ENCODE measurements at places on chromosomes 11 and 22. TPM values are rescaled to one million over a fixed set of nuclear protein-coding genes. Genes with fewer than 3 reads are reported as not detected.

DNA sequence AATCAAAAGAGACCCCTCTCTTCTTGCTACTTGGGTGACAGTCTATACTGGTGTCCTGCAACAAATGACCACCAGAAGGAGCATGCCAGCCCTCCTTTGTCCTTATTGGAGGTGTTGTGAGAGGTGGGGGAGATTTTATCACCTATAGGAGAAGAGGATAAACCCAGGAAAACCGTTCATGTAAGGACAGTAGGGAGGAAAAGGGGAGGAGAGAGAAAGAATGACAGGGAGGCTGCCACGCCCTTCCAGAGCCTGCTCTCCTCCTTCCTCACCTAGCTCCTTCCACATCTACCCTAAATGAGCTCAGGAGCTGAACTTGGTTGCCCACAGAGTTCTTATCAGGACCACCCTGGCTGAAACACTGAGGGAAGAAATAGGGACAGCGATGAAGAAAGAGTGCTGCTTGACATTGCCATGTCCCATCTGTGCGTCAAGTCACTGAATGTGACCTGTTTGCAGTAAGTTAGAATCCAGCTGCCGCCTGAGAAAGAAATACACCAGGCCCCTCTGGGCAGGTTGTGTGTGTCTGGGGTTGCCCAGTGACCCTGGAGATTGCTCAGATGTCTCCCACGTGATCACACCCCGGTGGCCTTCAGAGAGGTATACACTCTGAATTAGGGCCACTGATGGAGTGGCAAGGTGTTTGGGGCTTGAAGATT, 40.4 kb upstream of the ETS1 start:
- no peak for DNase-seq

Gene NOX4
- total RNA-seq: 12.3 TPM

Gene VSTM5
- 2.5 TPM for total RNA-seq

DNA sequence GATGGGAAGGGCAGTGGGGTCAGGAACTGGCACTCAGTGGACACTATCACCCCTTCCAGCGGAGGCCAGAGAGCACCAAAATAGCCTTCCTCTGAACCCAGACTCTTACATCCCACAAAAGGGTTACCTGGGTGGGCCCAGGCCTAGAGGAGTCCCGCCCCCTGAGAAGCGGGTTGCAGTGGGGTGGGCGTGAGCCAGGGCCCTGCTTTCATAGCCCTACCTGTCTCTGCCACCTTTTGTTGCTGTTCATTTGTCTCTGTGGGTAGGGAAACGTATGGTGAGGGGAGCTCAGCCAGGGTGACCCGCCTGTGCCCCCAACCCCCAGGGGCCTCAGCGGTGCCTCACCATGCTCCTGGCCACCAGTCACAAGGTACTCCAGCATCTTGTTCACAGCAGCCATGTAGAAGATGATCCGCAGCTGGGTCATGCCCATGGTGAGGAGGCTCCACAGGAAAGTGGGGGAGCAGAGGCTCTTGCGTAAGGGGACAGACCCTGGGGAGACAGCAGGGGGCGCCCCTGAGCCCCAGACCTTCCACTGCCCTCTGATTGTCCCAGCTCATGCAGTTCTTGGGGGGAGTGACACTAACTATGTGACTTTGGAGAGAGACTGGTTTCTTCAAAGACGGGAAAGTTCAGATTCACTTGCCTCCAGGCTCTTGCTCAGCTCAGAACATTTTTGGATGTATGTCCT, 24.0 kb downstream of the SLC43A1 start:
- no peak for DNase-seq

DNA sequence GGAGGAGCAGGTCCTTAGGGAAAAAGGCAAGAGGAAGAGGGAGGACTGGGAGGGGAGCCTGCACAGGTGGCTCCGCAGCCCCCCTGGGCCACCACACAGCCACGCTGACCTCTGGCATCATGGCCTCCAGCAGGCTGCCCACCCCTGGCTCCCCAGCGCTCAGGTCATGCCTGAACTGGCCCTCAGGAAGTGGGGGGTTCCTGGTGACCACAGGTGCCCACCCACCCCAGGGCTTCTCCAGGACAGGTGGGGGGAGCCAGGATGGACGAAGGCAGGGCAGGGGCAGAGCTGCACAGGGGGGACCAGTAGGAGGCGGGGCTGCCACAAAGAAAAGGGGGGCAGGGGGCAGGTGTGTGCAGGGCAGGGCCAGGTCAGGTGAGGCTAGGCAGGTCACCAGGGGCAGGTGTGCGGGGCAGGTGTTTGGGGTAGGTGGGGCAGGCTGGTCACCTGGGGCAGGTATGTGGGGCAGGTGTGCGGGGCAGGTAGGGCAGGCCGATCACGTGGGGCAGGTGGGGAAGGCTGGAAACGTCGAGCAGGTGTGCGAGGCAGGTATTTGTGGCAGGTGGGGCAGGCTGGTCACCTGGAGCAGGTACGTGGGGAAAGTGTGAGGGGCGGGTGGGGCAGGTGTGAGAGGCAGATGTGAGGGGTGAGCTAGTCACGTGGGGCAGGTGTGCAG, 997 bp downstream of the DEAF1 start:
- peak; percentile 43 for DNase-seq

- DNase-seq: no peak
Observed at GRCh38 chr11:60934124-60934789, 10.0 kb downstream of the TMEM132A start.

DNA sequence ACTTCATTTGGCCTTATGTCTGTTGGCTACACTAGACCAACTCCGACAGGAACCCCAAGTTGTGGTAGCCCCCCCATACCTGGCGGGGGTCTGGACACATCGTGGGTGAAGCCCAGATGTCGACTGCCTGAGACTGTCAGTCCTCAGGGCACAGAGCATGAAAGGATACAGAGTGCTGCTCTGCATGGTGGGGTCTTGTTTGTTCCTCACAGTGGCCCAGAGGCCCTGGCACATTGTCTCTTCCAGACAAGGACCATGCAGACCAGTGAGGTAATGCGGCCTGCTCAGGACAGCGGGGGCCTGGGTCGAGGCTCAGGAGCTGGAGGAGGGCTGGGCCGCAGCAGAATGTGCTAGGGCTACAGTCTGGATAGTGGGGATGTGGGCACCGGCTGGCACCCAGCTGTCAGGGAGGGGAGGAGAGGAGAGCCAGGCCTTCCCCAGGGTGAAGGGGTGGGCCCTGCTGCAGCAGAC, 14.6 kb downstream of the CAPN5 start:
- DNase-seq: peak; percentile 11

DNA sequence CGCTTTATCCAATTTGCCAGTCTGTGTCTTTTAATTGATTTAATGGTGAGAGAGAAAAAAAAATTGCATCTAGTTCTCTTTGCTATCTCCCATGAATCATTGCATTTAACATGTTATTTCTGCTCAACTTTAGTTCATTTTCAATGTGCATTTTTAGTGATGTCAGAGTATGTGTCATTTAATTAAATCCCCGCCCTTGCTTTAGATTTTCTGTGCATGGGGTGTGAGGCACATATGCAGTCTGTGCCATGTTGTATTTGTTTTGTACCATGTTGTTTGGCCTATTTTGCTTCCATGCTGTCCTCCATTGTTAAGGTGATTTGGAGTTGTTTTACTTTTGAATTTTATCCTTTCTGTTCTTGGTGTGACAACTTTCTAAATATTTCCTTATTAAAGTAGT, 8.3 kb upstream of the NCR3LG1 start:
- no peak for DNase-seq

- DNase-seq: no peak
Observed at GRCh38 chr22:44724859-44725258, 22.9 kb downstream of the PRR5 start.

- no peak for DNase-seq
Observed at GRCh38 chr11:119166368-119167076, 2.0 kb upstream of the NLRX1 start.

DNA sequence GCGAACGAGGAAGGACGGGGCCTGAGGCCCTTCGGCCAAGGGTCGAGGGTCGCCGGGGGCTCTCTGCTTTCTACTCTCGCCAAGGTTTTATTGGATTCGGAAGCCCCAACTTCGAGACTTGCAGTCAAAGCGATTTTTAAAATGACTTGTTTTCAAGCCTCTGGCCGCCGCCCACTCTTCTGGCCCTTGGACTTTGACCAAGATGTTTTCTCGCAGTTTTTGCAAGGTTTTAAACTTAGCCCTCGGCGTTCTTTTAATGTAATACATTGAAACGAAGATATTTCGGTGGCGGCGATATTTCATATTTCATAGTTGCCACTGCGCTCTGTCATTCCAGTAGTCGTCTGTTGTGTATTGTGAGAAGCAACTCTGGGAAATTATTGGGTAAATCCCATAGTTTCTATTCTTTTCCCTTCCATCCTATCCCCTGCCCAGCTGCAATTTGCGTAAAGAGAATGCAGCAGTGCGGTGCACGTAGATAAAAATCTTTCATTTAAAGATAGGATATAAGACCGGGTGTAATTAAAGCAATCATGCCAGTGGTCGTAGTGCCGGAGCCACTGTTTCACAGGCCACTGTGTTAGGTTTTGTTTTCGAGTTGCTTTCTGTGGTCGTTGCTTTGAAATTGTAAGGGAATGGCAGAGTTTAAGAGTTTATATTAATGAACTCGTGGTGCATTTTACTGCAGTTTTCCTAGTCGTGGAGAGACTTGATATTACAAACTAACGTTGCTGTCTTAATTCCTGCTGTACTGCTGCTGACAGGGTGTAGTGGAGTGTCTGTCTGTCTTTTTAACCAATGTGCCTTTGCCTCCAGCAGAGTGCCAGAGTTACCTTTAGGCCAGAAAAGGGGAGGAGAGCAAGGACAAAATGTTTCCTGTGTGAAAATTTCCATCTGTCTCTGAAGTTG, 702 bp downstream of the BIRC2 start:
- DNase-seq: no peak

- peak; percentile 8 for DNase-seq
Observed at GRCh38 chr11:1195682-1196515, 27.0 kb upstream of the MUC5B start.

Gene OR51B2
- total RNA-seq: 1.5 TPM

DNA sequence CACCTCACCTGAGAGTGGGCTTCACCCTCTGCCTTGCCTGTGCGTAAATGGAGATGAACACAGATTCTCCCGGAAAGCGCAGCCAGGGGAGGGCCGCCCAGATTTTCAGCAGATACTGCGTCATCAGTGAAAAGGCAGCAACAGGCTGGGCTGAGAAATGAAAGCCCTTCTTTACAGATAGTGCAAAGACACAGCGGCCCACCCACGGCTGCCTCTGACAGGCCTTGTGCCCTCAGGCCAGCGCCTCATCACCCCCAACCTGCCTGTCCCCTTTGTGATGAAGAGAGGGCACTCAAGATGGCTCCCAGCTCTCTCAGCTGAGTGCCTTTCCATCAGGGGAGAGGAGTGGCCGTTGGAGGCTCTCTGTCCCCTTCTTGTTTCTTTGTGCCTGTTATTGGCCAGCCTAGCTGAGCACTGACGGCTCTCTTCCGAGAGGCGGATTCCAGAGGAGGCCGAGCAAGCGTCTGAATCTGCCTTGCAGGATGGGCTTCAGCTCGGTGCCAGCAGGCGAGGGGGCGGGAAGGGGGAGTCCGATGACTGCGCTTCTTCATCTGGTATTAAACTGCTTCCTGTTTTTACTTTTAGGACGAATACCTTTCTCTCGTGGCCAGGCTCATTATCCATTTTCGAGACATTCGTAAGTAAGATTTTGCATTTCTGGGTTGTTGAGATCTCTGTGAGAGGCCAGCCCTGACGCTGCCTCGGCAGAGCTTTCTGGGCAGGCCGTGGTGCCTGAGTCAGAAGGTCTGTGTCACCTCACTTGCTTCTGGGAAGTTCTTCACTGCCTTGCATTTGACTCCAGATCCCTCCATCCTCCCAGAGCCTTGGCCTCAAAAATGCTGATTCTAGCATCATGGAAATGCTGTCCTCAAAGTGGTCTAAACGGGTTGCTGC, 43.7 kb downstream of the MED15 start:
- DNase-seq: peak; percentile 68

Gene LMO2
- 45.2 TPM for total RNA-seq

DNA sequence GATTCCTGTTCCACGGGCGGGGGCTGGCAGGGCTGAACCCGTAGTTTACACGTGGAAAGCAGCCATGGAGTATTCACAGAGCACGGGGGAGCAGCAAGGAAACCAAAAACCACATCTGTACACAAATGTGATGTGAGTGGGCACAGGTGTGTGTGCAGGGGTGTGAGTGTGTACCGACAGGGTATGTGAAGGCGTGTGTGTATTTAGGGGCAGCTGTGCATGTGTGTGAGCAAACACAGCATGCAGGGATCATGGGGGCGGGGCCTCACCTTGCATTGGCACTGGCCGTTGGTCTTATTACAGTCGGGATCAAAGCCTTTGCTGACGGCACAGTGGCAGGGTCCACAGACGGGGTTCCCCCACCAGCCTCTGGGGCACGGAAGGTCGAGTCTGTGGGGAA, 58.4 kb downstream of the TRMU start:
- DNase-seq: no peak

DNA sequence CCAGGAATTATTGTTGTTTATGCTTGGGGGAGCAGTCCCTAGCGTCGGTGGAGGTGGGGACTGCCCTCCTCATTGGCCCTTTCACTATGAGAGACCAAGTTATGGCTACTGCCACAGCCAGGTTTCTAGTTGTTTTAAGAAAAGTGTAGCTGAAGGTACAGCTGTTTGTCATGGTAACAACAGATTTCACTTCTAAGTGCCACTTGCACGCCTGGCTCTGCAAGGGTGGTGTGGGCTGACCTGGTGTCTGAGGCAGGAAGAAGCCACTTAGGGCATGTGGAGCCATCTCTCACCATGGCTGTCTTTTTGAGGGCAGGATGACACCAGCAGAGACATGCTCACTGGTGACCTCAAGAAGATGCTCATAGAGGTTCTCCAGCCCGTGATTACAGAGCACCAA, 46.3 kb upstream of the MPEG1 start:
- no peak for DNase-seq

Gene LGALS1
- 2,575 TPM for total RNA-seq

- DNase-seq: no peak
Observed at GRCh38 chr11:76448506-76448905, 3.7 kb downstream of the EMSY start.

Gene TBX1
- 1.0 TPM for total RNA-seq

Gene SLC25A18
- 11.7 TPM for total RNA-seq

Gene PHF5A
- total RNA-seq: 65.1 TPM

Data from uterus (tissue), 4 donors.